GM04504 (cell line): ENCODE measurements at places on chromosomes 4 and X.

GRCh38 chrX:40021647-40022046 is 76.1 kb downstream of the BCOR start:
- no peak for DNase-seq

GRCh38 chr4:66252291-66252690 is 582.0 kb upstream of the EPHA5 start:
- no peak for DNase-seq

DNA sequence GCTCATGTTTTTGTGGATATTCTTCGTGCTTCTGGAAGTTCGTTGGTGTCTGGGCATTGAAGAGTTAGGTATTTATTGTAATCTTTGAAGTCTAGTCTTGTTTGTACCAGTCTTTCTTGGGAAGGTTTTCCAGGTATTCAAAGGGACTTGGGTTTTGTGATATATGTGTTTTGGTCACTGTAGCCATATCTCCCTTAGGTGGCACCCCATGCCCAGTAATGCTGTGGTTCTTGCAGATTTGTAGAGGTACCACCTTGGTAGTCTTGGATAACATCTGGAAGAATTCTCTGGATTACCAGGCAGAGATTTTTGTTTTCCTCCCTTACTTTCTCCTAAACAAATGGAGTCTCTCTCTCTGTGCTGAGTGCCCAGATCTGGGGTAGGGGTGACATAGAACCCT is 184.1 kb downstream of the TEX13C start:
- no peak for DNase-seq

- DNase-seq = no peak
These were observed 286.8 kb downstream of the CRLF2 start for GRCh38 chrX:925652-926061.

GRCh38 chr4:1364217-1364616 is 17.2 kb downstream of the UVSSA start:
- no peak for DNase-seq

- no peak for DNase-seq
These were observed 38.5 kb downstream of the LRBA start for GRCh38 chr4:150976478-150977118.

DNA sequence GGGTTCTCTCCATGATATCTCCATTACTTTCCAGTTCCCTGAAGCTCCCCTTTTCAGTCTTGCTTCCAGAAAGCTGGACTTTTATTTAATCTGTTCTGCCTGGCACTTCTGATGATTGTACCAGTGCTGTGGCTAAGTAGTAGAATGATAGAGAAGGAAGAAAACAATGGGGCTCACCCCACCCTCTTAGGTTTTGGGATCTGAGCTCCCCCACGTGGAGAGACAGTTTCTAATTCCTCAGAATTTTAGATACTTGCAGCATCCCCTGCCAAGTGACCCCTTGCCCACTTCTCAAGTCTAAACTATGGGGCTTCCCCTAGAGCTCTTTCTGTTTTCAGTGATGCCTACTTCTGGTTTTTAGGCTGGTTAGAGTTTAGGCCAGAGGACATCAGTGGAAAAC is 73.9 kb downstream of the GC start:
- DNase-seq = no peak

DNA sequence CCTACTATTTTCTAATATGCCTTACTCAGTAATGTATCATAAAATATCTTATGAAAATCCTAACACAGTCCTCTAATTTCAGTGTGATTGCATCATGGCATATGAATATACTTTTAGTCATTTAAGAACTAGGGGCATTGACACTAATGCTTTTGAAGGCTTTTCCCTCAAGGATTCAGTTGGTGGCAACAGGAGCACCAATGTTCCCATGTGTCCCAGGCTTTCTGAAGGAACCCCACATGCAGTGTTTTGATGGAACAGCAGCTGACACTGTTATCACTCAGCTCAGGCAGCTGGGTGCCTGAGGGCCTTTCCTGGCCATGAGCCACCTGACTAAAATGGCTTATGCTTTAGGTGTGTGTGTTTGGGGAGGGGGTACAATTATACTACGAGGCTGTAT is 348.3 kb downstream of the ARHGAP24 start:
- DNase-seq = no peak

DNA sequence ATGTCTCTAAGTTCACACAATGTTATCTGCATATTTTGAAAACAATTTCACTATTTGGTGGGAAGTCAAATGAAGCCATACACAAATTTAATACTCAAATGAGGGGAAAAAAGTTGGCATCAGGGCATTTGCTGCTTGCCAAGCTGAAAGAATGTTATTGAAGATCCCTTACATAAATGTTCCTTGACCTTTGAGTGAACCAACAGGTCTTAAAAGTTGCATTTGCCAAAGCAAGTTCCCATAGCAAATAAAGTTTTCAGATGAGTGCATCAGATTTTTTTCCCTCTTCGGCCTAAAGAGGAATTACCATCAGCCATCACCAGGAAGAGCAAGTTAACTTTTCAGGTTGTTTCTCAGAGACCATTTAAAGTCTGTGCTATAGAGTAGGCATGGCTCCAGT is 115.9 kb downstream of the COX18 start:
- no peak for DNase-seq

- no peak for DNase-seq
These were observed 177.3 kb upstream of the ETNPPL start for GRCh38 chr4:108940149-108940548.

DNA sequence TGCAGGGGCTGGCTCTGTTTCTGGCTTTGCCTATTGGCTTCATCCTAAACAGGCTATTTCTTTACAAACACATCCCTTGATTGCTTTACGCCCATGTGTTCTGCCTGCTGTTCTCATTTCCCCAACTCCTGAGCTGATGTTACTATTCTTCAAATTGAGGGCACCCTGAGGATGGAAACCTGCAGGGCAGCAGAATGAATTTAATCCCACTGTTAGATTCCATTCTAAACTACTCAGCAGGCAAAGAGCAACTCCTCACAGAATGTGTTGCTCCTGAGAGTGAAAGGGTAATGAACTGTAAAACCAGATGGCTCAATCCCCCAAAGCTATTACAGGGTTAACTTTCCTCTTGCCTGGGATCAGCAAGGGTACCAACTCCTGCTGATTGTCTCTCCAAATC is 75.7 kb downstream of the ANKRD50 start:
- DNase-seq = no peak

- DNase-seq = no peak
These were observed 4.0 kb downstream of the RNF212 start for GRCh38 chr4:1109333-1109732.

DNA sequence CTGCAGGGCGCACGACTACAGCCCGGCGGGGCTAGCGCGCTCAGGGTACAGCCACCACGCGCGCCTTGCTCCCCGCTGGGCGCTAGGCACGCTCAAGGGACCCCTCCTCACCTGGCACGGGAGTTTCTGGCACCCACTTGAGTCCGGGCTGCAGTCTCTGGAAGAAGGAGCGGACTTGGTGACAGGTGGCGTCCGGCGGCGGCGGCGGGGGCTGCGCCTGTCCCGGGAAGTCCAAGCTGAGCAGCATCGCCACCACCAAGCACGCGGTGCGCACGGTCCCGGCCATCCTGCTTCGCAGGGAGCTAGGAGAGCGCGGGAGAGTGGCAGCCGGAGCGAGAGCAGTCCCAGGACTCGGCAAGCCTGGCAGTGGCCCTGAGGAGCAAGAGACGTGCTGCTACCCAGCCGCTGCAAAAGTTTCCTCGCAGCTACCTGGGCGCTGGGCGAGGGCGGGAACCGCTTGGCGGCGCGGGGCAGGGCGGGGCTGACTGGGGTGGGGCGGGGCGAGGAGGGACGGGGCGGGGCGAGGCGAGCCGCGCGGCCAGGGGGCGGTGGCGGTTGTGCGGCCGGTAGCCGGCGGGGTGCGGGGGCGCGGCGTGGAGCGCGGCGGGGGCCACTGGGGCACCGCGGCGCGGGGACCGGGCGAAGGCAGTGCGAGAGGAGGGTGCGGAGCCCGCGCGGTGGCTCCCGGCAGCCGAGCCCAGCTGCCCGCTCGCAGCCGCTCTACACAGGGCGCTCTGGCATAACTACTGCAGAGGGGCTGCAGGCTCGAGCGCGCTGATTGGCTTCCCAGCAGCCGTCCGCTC is at the start of gene GPC3:
Gene GPC3, minus strand, starts transcription at position 431 of the 803 bp plus-strand sequence.
- no peak for DNase-seq

- DNase-seq = no peak
These were observed 178.7 kb upstream of the RBPJ start for GRCh38 chr4:26141911-26142638.

DNA sequence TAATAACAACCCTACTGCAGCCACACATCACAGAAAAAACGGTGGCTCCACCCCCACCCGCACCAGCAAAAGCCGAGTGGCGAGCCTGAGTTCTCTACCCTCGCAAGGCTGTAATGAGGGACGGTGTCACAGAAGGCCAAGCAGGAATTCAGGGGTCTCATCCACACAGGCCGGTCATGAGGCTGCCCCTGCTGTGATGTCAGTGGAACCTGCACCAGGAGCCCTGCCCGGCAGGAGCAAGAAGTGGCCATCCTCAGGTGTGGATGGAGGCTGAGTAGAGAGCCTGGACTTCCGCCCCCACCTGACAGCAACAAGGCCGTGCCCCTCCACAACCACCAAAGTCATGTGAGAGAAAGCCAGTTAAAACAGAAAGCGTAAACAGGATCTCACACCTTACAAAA is 20.6 kb downstream of the LYAR start:
- no peak for DNase-seq

GRCh38 chrX:84155938-84156337 is 32.1 kb downstream of the RPS6KA6 start:
- DNase-seq = no peak

DNA sequence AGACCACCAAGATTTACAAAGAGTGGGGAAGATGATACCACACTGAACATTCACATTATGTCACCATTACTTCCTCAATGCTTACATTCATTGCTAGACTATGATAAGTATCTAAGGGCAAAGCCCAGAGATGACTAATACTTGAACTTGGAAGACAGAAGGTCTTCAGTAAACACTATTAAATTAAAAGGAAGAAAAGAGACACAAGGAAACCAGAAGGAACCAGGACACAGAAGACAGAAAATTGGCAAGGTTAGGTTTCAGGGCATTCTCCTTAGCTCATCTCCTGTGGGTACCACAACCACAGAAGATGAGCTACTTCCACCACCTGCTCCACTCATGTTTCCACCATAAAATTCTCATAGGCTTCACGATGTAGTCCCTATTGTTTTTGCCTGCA is 64.9 kb downstream of the NLGN4X start:
- no peak for DNase-seq

DNA sequence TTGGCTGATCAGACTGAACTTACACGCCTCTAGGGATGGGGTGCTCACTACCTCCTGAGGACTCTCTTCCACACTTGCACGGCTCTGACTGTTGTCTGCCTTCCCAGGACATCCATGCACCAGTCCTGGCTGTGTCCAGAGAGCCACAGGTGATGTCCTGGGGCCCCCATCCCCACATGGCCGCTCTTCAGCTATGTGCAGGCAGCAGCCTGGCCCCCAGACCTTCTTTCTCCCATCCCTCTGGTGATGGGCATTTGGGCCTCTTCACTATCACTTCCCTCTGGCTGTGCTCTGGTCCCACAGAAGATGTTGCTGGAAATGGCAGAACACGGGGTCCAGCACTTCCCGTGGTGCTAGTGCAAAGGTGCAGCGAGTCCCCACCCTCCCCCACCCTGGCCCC is 40.9 kb upstream of the HMX1 start:
- DNase-seq = no peak

- DNase-seq = peak; percentile 83
These were observed 106.0 kb upstream of the NAP1L5 start for GRCh38 chr4:88803600-88804096.

DNA sequence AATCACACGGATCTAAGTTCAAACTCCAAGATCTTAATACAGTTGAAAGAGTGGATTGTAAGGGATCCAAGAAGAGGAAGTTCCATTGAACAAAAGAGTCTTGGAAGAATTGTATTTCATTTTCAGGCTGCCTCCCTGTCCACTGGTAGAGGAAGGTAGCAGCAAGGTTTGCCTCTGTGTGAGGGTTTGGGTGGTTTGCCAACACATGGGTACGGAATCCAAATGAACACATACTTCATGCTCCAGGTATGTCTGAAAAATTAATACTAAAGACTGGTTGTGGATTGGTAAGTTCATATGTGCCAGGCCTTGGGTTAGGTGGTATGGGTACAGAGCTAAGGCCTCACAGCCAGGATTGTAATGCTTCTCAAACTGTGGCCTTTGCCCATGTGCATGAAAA is 523.6 kb upstream of the BOD1L1 start:
- DNase-seq = no peak

DNA sequence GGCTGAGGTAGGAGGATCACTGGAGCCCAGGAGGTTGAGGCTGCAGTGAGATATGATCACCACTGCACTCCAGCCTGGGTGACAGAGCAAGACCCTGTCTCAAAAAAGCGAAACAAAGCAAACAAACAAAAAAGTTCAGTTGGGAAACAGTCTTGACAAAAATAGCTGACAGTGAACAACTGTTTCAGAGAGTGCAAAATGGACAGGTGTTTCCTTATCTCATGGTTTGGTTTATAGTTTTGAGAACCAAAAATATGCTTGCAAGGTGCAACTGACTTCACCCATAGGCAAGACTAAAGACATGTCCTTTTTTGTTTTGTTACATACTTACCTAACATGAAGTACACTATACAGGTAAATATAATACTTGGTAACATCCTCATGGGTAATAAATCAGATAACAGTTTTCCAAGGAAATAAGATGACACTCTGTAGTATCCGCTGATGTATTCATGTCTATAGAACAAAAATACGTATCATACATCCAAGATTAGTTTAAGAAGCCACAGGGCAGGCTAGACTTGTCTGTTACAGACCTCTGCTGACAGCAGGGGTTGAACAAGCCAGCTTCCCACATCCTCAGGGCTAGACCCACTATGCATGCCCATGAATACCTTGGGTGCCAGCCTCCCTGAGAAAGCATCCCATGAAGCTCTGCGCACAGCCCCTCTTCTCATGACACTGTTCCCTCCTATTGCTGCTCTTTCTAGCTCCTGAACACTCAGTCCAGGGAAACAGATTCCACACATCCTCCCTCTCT is 59.3 kb downstream of the ABCG2 start:
- DNase-seq = no peak

GRCh38 chr4:65589331-65589730 is 81.0 kb downstream of the EPHA5 start:
- no peak for DNase-seq

DNA sequence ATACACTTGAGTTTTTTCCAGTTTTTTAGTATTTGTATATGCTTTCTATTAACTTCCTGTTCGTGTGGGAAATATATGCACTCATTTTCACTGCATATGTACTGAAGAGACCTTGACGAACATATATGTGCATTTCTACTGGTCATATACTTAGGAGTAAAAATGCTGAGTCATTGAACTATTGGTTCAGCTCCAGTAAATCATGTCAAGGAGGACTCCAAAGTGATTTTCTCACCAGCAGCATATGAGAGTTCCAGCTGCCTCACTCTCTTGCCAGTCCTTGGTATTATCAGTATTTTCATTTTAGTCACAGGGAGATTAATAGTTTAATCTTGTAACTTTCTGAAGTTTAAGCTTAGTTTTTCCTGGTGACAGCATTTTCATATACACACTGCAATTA is 2750.2 kb downstream of the ARAP2 start:
- DNase-seq = no peak

DNA sequence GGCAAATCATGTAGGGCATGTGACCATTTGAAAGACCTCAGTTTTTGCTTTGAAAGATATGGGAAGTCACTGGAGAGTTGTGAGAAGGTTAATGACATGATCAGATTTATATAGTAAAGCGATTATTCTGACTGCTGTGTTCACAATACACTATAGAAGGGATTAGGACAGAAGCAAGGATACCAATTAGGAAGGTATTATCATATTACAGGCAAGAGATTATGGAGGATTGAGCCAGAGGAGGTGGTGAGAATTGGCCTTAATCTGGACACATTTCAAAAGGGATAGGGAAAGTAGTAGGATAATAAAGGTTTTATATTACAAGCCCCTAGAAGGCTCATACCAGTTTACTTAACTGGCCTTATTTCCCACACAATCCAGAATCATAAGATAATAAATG is 124.9 kb upstream of the POF1B start:
- no peak for DNase-seq
